Ovary (tissue), 10 donors: ENCODE measurements at places on chromosomes 3 and 15.

GRCh38 chr3:193971261-193971751 lies 164.6 kb upstream of the HES1 start:
- no peak for DNase-seq

DNA sequence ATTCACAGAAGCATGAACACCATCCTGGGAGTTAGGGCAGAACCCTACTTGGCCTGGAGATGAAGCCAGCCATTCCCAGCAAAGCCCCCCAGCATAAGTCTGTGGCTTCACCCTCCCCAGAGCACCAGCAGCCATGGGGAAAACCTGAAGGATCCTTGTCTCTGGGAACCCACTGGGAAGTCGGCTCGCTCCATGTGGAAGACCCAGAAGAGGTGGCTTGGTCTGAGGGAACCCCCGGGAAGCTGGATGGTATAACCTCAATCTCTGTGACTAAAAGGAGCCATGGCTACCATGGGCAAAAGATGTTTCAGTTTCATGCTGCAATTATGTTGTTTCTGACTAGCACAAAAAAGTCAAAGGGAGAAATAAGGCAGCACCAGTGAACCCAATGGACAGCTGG lies 11.8 kb upstream of the RPUSD3 start:
- no peak for DNase-seq

- no peak for DNase-seq
Measured at GRCh38 chr3:15726043-15726442, 71.7 kb downstream of the ANKRD28 start.

DNA sequence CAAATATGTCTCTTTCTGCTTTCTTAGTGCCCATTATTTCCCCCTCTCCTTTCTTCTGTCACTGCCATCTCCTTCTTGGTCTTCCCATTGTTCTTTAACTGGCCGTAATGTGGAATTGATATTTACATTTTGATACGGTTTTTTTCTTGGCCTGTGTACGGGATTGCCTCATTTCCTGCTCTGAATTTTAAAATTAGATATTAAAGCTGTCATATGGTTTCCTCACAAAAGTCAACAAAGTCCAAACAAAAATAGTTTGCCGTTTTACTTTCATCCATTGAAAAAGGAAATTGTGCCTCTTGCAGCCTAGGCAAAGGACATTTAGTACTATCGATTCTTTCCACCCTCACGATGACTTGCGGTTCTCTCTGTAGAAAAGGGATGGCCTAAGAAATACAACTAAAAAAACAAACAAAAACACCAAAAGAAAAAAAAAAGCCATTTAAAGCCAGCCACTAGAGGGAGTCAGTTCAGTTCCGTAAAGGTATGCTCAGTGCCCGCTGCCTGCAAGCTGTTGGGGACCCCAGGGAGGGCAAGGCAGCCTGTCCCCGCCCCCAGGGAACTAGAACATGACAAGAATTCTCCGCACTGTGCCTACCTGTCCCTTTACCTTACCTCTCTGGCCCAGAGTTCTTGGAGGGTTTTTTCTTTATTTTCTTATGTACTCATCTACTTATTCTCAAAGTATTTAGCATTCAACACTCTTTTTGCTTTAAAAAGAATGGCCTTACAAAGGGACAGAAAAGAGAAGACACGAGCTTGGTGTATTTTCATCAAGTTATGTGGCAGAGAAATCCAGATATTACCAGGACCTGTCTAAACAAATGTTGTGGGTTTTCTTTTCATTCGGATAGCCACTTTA lies 30.0 kb upstream of the NR2E3 start:
- DNase-seq = no peak

GRCh38 chr15:59998305-59998949 lies 5.7 kb upstream of the FOXB1 start:
- no peak for DNase-seq

- DNase-seq = no peak
Measured at GRCh38 chr15:87792250-87793040, 464.1 kb downstream of the NTRK3 start.

DNA sequence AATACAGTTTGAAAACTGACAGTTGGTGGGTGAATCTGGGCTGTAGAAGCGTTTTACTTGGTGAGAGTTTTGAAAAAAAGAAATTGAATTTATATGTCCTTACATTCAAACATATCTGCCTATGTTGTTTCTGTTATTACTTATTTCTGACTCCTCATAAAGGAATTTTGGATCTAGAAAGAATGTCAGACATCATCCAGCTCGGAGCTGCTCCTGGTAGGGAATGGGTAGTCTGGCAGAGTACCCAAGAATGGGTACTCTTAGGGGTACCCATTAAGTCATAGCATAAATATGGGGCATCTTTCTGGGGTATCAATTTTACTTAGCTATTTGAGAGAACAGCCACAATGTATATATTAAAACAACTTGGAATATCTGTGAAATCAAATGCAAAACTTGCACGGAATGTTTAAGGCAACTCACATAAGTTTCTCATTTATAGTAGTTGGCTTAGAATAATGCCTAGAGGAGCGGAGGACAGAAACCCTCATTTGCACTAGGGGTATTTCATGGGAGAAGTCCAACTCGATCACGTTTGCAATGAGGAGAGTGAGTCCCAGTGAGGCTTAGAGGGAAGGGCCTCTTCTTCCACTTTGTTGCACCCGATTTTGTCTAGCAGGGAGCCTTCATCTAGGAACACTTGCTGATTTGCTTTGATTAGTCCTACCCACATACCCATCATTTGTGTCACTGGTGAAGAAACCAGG lies 2.4 kb upstream of the LARP6 start:
- no peak for DNase-seq

- no peak for DNase-seq
Measured at GRCh38 chr3:10513306-10513705, 7.9 kb upstream of the ATP2B2 start.

DNA sequence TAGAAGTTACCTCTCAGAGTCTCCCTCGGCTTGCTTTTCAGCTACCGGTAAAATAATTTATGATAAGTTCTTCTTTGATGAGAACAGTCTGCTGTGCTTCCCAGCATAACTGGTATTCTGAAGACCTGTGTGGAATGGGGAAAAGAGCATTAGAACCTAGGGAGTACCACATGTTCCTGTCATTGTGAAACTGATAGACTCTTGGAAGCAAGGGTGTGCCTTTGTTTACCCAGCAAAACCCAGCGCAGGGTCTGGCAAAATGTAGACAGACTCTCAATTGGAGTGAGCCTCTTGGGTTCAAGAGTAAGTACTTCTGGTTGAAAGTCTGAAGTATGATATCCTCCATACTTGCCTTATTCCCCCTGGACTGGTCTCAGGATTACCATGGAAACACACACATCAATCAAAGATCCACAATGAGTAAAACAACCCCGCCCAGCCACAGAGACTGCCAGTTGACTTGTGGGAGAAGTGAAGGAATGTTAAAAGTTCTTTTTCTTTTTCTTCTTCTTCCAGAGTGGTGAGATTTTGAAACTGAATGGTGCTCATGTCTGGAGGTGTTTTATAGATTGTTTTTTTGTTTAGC lies 652.4 kb upstream of the NAALADL2 start:
- no peak for DNase-seq

DNA sequence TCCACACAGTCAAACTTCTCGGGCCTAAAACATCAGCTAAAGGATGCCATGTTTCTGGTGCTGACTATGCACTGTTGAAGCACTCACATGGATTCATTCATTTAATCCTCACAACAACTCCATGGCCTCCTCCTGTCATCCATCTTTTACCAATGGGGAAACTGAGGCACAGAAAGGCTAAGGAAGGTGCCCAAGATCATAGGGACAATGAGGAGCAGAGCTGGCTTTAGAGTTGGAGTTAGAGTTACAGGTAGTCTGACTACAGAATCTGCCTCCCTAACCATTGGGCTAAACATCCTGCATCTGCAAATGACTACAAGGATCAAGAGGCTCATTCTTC lies 111.6 kb downstream of the IQSEC1 start:
- DNase-seq = no peak

DNA sequence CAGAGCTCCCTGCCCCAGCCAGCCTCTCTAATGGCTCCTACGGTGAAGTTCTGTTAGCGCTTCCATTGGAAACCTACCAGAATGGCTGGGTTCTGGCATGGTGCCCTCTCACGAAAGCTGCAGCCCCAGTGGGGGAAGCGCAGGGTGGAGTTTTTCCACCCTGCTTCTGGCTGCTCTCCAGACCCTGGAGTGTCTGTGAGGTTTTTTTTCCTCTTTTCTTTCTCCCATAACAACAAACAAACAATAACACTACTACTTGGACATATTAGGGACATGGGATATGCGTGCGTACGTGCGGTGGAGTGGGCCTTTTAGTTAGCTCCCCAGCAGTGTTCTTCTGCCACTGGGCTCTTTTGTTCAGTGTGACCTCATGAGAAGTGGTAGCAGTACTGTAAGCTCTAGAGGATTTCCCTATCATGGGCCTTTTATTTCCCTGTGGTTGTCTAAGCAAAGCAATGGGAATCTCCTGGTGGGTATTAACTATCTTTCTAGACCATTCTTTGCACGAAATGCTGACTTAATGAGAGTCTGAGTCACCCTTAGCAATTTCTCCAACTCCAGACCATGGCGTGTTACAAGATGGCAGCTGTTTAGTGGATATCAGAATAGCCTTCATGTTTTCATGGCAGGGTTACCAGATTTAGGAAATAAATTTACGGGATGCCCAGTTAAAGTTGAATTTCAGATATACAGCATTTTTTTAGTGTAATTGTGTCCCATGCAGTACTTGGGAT lies 161.9 kb downstream of the FNDC3B start:
- DNase-seq = peak; percentile 88

DNA sequence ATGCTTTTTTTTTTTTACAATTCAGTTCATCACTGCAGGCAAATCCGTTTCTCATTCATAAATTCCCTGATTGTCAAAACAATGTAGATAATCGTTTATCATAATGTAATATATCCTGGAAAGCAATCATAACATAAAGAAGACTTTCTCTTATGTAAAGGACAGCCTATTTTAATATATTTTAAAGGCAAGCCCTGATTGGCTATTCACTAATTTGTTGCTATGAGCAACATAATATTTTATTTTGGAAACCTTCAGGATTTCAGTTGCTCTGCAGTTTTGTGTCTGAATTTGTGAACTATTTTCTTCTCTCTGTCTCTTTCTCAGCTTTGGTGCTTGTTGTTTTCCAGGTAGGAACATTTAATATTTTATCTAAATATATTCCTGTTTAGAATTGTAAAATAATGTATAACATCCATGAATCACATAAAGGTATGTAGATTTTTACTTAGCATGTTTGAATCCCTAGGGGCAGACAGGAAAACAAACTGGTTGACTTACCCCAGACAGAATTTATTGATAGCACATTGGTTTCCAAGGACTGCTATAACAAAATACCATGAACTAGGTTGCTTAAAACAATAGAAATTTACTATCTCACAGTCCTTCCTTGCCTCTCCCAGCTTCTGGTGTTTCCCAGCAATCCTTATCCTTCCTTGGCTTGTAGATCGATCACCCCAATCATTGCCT lies 253.5 kb downstream of the CDIN1 start:
- no peak for DNase-seq

- peak; percentile 72 for DNase-seq
Measured at GRCh38 chr15:100918034-100918689, 995 bp upstream of the LRRK1 start.

DNA sequence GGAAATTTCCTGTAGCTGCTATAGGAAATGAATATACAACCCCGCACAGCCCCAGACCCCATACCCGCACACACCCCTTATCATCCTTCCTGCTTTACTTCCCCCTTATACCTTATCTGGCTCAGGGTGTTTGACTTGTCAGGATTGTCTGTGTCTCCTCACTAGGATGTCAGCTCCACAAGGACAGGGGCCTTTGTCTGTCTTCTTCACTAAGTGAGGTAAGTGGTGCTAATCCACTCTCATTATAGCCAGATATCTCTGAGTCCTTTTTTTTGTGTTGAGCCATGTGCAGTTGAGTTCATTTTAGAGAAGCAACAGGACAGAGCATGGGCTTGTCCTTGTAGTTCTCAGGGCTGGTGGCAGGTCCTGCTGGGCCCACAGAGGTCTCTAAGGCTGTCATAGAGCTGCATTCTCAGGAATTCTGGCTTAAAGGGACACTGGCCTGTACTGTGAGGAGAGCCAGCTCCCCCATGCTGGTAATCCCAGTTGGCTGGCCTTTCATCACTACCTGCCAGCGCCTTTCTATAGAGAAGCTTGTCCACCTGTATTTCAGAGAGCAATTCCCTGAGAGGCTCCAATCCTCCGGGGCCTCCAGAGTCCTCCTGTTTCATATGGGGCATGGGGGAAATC lies 9.0 kb downstream of the KY start:
- no peak for DNase-seq

DNA sequence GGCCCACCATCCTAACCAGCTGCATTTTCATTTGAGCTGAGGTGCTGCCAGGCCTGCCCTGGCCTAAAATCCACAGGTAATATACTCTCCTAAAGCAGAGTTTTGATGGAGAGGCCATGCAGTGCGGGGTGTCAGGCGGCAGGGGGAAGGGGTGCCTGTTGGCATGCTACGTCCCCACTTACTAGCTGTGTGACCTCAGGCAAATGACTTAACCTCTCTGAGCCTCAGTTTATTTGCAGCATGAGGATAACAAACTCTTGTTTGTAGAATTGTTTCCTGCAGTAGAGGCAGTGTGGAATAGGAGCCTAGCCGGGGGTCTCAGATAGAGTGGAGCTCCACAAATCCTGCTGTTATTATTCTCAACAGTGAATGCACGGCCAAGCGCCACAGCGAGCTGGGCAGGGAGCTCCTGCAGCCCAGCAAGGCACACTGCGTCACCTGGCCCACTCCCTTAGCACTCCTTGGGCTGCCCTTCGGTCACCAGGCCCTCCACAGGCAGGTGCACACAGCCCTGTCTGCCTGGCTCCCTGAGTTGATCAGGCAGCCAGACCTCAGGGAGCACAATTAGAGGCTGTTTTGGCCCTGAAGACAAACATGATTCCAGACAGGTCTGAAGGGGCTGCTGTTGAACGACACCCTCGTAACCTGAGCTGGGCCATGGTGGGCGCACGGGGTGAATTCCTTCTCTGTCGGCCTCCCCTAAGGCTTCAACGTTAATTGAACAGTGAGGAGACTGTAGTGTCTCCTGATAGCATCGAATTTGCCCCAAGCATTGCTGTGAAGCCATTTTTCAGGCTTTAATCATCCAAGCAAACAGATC lies 248.8 kb upstream of the LYSMD4 start:
- no peak for DNase-seq

GRCh38 chr3:173402656-173403055 lies 5.1 kb downstream of the NLGN1 start:
- no peak for DNase-seq

- DNase-seq = no peak
Measured at GRCh38 chr3:81728766-81729544, 32.5 kb downstream of the GBE1 start.
